ENCODE measurements at places on chromosomes 5 and 9. TPM values are rescaled to one million over a fixed set of nuclear protein-coding genes. Genes with fewer than 3 reads are reported as not detected.

The GOLM1 gene
- polyA plus RNA-seq: 157 TPM

DNA sequence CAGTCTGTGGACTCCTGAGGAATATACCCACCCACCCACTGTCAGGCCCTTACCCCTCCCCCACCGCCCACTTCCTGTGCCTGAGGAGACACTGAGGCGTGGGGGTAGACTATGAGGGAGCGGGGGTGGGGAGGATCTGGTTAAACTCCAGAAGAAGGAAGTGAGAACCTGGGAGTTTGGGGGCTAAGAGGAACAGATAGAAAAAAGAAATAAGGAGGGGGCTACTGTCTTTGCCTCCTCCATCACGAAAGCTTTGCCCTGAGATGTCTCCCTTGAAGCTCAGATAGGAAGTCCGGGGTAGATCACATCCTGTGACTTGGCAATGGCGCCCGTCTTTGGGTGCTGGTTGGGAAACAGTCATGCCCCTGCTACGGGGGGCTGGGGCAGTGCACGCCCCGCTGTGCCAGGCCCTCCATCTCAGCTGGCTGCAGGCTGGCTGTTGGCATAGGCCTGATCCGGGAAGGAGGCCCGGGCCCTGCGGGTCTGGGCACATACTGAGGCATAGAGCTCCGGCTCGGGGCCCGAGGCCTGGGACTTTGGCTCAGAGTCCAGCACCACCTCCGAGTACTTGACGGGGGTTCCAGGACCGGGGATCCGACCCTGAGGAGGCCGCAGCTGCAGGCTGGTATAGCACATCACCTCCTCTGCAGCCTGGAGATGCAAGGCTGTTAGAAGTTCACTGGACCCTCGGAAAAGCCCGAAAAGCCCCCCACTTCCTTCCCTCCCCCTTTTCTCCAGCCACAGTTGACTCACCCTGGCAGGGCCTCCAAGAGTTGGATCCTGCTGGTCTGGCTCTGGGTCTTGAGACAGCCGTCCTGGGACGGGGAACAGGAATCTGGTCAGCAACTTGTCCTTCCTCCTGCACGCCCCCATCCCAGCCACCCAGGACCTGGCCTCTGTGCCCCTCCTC is 1.0 kb downstream of the SIT1 start:
- no peak for DNase-seq

GRCh38 chr5:115097236-115097635 is 72.5 kb downstream of the TRIM36 start:
- no peak for DNase-seq

The PCDHGA1 gene
- polyA plus RNA-seq: 1.2 TPM

GRCh38 chr5:135319928-135320606 is 79.0 kb downstream of the MACROH2A1 start:
- DNase-seq: no peak

The KIF24 gene
- 6.6 TPM for polyA plus RNA-seq

DNA sequence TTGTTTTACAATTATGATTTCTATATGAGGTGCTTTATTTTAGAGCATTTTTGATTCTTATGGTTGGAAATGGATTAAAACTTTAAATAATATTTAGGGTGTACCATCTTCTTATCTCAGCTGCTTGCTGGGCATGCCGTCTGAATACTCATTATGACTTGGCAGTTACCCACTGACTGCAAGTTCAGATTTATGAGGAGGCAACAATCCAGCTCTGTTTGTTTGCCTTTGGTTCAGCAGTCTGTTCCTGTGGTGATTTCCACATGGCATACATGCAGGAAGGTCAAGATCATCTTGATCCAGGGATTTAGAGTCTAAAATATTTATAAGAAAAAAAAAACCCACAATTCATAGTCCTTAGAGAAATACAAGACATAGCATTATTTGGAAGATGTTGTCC is 1254.5 kb upstream of the NUDT12 start:
- DNase-seq: no peak

DNA sequence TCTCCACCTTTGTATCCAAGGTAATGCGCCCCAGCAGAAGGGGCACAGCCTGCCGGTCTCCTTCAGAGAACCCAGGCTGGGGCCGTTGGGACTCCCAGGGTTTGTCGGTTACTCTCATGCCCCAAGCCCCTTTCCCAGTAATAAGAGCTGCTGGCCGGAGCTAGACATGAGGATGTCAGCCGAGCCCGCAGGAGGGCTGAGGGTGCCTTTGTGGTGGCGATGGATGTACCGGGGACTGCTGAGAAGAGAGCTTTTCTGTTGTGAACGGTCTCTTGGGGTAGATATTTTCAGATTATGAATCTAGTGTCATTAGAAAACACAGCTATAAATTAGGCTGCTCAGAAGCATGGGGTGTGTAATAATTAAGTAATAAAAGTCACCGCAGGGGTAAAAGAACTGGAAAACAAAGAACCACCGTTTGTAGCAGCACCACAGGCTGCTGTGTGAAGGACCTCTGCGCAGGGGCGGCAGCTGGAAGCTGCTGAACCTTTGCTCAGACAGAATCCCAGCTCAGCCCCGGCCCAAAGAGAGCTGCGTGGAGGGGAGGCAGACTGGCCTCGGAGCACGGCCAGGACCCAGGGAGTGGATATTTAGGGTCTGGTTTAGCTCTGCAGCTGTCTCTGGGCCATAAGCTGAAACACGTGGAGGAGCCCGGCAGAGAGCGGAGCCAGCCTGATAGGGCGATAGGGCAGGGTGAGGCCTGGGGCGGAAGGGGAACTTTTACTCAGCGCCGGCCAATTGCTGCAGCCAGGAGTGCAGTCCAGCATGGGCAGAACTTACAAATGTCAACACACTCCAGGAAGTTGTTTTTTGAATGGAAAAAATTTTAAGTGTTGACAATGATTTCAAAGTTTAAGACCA is 50.5 kb upstream of the BARHL1 start:
- no peak for DNase-seq

The GPRIN1 gene
- polyA plus RNA-seq: 1.4 TPM

DNA sequence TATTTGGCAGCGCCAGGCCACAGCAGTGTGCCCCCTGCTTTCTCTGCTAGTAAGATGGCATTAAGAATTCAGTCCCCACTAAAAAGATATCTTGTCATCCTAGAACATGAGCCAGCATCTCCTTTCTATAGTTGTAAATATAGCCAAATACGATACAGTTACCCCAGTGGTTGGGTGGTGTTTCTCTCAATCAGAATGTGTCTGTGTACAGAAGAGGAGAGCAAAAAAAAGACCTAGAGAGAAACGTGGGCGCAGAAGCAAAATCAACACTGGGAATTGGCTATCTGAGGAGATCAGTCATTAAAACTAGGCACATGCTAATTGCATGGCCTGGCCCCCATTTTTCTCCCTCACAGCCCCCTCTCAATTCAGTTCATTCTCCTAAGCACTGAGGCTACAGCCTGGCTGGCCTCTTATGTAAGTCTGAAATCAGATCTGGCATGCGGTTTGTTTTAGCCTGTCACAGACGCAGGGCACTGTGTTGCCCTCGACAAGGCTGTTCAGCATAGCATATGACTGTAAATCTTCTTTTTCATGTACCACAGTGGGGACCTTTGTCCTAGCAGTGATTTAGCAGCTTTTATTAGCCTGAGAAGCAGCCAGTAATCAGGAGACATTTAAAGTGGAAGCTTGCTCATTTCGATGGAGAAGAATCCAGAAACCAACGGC is 57.8 kb downstream of the RORB start:
- DNase-seq: peak; percentile 35

Measured in renal cortex interstitium (tissue), 15 donors.